Stimulated activated CD4-positive, alpha-beta T cell treated with anti-CD3 and anti-CD28 coated beads, Interleukin-4, amount 100 ng/mL, for 24 hours (primary cell): ENCODE measurements at places on chromosomes 2 and 18.

GRCh38 chr2:113291191-113291590 is 12.5 kb upstream of the PAX8 start:
- no peak for DNase-seq

DNA sequence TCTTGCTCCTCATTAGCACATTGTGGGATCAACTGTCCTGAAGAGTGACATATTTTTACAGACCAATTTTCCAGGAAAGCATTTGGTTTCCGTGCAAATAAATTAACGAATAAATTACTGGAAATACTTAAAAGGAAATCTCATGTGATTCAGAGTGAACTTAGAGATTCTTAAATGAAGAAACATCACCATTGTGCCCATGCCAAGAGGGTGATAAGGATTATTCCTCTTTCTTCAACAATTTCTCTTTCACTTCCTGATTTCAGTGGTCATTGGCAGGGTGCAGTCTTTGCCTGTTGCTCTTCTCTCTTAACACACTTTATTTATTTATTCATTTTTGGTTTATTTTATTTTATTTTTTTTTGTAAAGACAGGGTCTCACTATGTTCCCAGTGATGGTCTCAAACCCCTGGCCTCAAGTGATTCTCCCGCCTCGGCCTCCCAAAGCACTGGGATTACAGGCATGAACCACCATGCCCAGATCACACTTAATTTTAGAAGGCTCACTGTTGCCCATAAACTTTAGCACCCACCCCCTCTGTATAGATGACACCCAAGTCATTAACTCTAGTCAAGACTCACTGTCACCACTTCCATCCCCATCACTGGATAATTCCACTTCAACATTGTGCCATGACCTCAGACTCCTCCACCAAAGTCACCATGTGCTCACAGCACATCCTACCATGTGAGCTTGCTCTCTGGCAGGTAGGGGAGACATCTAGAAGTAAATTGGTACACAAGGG is 92.6 kb upstream of the CERS6 start:
- DNase-seq: no peak

GRCh38 chr2:186925514-186925913 is 76.5 kb upstream of the ZSWIM2 start:
- DNase-seq: no peak

DNA sequence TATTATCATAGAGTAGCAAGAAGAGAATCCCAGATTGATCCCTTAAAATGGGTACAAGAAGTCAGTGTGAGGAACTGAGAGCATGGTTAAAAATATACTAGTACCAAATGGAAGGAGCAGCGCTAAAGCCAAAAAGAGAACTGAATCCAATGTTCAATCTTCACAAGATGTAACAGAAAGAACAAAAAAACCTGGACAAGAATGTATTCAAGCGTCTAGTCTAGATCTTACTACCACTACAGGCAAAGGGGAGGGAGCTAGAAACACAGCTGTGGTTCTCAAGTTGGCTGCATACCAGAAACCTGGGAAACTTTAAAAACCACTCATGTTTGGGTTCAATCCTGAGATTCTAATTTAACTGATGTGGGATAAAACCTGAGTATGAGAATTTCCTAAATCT is 57.5 kb downstream of the PIAS2 start:
- no peak for DNase-seq

- no peak for DNase-seq
These were observed 10.8 kb upstream of the KCNG2 start for GRCh38 chr18:79786786-79787526.

- DNase-seq: no peak
These were observed 21.2 kb downstream of the SH3BP4 start for GRCh38 chr2:234973008-234973407.

GRCh38 chr2:107473150-107473549 is 353.5 kb upstream of the RGPD4 start:
- no peak for DNase-seq

- no peak for DNase-seq
These were observed 93.9 kb downstream of the KLF7 start for GRCh38 chr2:207071820-207072219.

- DNase-seq: no peak
These were observed 134.5 kb downstream of the NAPG start for GRCh38 chr18:10660179-10660884.

- DNase-seq: no peak
These were observed 3.0 kb downstream of the CD8A start for GRCh38 chr2:86787736-86788135.

DNA sequence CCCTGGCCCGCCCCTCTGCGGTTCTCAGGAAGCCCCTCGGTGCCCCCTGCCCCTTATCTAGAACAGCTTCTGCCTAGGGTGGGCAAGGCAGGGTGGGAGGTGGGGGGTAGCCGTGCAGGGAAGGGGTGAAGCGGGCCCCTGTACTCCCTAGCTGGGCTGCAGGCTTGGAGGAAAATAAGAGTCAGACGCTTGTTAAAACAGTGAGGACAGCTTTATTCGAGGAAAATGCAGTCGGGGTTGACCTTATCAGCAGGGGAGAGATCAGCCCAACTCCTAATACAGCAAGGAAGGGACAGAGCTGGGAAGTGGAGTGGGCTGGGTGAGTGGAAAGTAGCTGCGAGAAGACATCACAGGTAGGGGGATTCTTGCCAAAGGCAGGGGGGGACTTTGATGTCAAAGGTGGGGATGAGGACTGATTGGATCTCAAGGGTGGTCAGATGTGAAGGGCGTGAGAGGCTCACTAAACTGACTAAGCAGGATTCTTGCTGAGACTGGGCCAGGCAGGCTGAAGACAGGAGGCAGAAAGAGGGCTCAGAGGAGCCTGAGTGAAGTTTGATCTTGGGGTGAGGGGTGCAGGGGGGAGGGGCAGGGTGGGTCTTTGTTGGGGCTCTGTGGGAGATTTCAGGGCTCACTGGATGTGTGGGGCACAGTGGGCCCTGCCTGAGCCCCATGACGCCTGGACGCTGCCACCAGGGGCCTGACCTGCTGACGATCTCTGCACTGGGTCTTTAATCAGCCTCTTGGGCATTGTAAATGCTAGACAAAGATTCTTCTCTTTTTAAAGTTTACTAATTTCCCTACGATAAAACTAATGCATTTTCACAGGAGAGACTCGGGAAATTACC is 29.9 kb downstream of the HPCAL1 start:
- DNase-seq: peak; percentile 39

DNA sequence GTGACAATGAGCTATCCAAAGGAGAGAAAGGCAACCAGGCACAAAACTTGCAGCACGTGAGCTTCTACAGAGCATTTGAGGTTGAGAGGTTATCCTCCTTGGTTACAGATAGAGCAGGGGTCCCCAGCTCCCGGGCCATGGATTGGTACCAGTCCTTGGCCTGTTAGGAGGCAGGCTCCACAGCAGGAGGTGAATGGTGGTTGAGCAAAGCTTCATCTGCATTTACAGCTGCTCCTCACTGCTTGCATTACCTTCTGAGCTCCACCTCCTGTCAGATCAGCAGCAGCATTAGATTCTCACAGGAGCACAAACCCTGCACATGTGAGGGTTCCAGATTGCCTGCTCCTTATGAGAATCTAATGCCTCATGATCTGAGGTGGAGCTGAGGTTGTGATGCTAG is 57.8 kb upstream of the ST8SIA3 start:
- DNase-seq: no peak

DNA sequence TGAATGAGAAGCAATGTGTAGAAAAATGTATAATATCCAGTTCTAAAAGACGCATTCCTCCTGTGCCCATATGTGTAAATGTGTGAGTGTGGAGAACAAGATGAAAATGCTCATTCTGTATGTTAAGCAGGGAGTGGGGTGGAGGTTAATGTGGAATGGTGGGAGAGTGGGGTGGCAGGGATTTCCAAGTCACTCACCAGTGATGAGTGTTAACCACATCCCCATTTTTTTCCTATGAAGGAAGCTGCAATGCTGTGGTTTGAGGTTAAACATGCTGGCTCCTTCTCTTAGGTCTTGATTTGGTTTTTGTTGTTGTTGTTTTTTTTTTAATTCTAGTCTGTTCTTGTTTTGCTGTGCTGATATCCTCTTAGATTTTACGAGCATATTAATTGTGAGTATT is 169.4 kb downstream of the NEDD4L start:
- DNase-seq: no peak

GRCh38 chr2:141468761-141469160 is 662.1 kb downstream of the LRP1B start:
- DNase-seq: no peak

DNA sequence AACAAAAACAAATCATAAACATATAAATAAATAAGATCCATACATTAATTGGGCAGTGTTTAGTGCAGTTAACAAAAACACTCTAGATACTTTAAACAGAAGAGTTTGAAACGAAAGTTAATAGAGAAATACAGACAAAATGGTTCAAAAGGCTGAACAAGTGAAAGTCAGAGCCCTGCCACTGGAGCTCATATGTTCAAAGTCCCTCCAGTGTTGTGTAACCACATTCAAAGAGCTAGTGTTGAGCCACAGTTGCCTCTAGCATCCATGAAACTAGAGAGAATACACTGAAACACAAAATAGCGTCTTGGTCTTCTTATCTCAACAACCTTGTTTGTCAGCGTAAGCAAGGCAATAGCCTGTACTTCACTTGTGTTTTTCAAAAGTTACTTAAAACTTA is 1309.8 kb upstream of the NRXN1 start:
- no peak for DNase-seq

DNA sequence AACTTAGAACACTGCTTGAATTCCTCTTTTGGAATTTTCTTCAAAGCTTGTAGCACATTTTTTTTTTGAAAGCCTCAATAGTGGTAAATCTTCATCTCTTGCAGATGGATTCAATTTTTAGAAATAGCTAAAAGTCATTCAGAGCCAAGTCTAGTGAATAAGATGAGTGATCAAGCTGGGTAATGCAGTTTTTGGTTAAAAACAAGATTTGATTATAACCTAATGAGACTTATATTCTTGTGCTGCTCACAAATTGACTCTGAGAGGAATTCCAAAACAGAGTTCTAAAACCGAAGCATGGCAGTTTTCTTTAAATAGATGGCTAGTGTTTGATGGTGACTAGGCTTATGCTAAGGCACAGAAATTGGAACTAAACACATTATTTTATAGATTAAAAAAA is 2072.6 kb upstream of the CELF4 start:
- no peak for DNase-seq

DNA sequence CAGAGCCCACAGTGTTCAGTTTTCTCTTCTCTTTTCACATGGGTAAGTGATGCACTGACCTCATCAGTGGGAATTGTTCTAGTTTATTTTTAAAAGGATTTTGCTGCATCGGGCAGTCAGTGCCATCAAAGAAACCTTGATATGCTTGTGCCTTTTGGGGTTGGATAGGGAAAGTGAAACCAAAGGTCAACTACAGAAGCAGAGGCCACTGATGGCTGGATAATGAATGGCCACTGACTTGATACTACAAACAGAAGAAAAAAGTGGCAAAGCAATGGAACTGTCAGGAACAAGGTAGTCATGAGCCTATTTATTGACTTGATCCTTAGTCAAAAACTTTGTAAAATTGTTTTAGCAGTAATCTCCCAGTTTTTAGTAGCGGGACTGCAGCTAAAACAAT is 636.3 kb upstream of the ZEB2 start:
- no peak for DNase-seq

GRCh38 chr2:237055386-237056100 is 30.1 kb upstream of the COPS8 start:
- no peak for DNase-seq

DNA sequence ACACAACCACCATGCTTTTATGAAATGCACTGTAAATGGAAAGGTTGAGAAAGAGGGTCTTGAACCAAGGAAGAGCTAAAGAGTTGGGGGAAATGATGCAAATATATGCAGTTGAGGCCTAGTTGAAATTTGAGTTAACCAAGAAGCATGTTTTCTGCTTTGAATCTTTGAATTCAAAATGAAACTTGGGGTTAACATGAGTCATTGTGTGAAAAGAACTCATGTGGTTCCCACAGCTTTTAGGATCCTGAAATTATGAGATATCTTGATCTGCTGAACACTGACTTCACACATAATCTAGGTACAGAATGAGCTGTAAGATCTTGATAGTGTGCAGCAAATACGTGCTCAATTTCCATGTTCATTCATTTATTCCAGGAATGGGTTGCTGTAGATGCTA is 422.9 kb upstream of the TRIB2 start:
- DNase-seq: peak; percentile 11

DNA sequence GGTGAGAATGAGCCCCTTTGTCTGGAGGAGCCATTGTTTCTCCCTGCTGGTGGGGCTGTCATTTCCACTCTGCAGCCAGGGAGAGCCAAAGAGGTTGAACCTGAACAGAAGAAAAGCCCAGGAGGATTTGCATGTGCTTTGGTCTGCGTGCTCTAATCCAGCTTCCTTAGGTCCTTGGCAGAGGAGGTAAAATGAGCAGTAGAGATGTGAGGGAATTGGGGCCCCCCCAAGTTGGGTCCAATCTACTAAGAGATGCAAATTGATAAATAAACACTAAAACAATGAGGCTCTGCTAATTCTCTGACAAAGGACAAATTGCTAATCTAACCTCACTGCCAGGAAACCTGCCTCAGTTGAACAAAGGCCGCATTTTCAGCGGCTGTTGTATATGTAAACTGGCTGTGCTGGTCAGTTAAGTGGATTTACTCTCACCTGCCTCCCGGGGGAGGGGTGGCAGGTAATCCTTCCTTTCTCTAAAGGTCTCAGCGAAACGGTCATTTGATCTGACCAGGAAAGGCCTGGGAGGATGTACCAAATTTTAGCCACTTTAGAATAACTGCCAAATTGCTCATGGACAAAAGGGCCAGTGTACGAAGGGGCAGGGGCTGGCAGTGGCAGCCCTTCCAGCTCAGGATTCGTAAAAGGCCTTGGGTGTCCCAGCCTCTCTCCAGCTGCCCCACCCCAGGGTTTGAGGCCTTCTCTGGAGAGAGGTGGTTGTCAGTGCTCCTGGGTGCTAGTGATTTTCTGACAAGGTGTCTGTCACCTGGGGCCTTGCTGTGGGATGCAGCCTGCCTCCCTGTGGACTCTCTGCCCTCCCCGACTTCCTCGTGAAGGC is 193.6 kb downstream of the MIB1 start:
- DNase-seq: no peak
